ENCODE measurements at places on chromosomes 13 and 19.

- no peak for DNase-seq
These were observed 25.1 kb downstream of the BICRA start for GRCh38 chr19:47633996-47634395.

- no peak for DNase-seq
These were observed 9.3 kb upstream of the TRPC4 start for GRCh38 chr13:37878921-37879320.

DNA sequence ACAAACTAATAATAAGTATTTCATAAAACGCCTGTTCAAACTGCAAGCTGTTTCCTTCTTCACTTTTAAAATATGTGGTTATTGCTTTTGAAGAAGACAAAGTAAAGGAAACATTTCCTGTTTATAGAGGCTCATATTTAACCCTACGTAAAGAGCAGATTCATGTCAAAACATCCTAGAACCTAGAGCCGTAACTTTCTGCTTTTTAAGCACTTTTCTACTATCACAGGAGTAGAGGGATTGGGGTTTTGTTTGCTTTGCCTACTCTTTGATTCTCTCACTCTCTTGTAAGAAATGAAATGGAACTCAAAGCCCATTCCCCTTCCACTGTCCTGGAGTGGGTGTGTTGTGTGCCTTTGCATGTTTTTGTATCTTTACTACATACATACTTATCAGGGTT, 54.0 kb upstream of the GPR183 start:
- DNase-seq, result no peak

DNA sequence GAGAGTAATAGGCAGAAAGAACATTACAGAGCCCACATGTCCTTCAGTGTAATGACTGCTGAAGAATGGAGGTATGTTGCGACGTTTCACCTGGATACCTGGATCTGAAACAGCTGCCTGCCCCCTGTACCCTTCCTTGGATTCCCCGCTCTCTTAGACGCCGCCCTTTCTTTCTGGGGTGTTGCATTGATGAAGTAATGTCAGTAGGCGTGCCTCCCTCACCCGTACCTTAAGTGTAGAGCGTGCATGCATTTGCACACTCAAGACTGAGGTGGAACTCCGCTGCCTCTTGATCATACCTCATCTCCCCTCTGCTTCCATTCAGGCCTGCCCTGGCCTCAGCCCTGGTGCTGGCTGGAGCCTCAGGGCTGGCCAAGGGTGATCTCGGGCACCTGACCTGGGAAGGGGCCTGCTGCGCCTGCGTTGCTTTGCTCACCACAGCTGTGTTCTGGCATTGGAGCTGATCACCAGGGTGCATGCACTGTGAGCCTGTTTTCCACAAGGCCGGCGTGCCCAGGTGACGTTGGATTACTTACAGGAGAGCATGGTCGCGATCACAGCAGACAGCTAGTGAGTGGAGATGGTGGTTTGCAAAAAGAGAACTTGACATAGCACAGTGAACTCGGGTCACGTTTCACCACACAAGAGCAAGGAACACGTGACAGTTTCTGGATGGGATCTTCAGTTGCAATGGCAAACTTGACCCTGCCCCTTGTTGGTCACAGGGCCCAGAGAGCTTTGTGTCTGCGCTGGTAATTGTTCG, 99.0 kb downstream of the ARHGEF7 start:
- DNase-seq, result no peak

GRCh38 chr19:9627856-9628255, 6.8 kb upstream of the ZNF561 start:
- DNase-seq, result no peak

DNA sequence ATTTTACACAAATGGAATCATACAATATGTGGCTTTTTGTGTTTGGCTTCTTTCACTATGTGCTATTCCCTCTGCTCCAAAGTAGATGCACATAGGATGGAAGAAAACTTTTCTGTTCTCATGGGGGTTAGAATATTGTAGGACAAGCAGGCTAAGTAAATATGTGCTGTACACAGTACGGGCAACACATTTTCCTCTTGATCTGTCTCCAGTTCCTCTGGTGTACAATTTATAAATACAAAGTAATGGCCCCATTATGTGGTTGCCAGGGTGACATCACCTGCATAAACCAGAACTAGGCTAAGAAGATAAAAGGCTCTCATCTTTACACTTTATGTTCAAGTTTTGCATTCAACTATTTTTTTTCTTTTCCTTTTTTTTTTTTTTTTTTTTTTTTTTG, 41.0 kb upstream of the SOX21 start:
- no peak for DNase-seq

GRCh38 chr13:93767917-93768409, 541.4 kb downstream of the GPC6 start:
- DNase-seq, result no peak

DNA sequence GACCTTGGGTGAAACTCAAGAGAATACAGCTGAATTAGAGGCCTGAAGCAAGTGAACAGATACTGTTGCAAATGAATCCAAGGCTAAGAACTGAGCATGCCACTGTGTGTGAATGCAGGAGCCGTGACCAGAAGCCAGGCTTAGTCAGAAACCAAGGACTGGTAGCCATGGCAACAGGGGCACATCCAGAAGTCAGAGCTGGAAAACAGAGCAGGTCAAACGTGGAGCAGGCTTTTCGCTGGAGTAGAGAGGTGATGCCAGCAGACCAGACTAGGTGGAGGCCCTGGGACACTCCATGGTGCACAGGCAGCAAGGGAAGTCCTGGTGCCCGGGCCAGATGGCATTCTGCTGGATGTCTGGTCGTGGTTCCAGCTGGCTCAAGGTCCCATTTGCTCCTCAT, 564.1 kb downstream of the PCDH9 start:
- peak; percentile 13 for DNase-seq

DNA sequence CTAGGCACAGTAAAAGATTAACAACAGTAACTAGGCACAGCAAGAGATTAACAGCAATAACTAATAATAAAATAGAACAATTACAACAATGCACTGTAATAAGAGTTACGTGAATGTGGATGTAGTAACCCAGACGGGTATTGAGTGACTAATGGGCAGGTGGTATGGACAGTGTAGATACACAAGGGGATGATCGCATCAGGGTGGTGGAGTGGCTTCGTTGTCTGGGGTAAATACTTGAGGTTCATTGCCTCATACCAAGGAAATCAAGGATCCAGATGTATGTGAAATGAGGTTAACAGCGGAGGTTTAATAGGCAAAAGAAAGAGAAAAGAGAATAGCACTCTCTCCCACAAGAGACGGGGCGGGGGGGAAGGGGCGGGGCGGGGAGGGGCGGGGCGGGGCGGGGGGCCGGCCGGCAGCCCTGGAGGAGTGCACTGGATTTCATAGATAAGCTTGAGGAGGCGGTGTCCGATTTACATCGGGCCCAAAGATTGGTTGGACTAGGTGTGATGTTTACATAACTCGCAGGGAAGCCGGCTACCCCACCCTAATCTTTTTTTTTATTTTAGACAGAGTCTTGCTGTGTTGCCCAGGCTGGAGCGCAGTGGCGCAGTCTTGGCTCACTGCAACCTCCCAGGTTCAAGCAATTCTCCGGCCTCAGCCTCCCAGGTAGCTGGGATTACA, 106.3 kb downstream of the KCTD15 start:
- no peak for DNase-seq

- no peak for DNase-seq
These were observed 108.1 kb upstream of the UBL3 start for GRCh38 chr13:29958476-29958875.

GRCh38 chr13:113926951-113927660, 46.8 kb downstream of the C13orf46 start:
- DNase-seq, result peak; percentile 64

- no peak for DNase-seq
These were observed 10.2 kb downstream of the REEP6 start for GRCh38 chr19:1501200-1501595.

- DNase-seq, result no peak
These were observed 599.5 kb upstream of the PCDH9 start for GRCh38 chr13:67829641-67830040.

DNA sequence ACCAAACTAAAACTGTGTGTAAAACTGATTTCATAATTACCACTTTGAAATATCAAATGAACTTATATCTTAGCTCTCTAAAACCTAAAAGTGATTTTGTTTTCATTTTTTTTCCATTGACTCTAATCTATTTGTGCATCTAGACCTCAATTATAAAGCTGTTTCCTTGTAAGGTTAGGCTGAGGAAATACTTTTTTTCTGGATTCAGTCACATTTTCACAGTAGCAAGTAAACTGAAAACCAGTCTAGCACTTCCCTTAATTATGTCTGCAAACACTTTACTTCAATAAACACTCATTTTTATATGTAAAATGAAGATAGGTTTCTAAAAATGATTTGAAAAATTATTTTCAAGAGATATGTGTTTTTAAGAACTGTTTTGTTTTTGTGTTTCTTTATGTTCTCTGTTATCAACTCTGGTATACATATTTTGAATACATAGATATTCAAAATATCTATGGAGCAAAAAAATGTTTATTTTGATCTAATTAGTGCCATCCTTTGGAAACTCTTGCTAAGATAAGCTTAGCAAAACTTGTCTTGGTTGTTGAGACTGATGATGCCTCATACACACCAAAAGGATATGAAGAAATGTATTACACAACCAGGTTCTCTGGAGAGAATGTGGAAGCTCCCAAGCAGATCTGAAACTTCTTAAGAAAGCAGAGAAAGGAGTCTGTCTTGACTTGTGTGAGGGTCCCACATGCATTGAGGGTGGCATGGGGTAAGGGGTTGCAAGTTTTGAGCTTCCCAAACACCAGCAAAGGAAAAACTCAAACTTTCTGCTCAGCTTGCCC, 1887.4 kb downstream of the PCDH9 start:
- DNase-seq, result no peak

GRCh38 chr13:72383646-72384045, 343.8 kb downstream of the MZT1 start:
- no peak for DNase-seq

DNA sequence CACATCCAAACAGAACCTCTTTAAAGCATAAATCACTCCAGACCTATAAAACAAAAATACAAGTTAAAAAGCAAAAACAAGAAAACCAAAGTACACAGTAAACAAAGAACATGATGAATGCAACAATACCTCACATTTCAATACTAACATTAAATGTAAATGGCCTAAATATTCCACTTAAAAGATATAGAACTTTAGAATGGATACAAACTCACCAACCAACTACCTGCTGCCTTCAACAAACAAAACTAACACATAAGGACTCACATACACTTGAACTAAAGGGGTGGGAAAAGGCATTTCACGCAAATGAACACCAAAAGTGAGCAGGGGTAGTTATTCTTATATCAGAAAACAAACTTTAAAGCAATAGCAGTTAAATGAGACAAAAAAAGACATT, 44.9 kb upstream of the PABPC3 start:
- no peak for DNase-seq

- DNase-seq, result no peak
These were observed 650 bp upstream of the FUT5 start for GRCh38 chr19:5870986-5871394.

DNA sequence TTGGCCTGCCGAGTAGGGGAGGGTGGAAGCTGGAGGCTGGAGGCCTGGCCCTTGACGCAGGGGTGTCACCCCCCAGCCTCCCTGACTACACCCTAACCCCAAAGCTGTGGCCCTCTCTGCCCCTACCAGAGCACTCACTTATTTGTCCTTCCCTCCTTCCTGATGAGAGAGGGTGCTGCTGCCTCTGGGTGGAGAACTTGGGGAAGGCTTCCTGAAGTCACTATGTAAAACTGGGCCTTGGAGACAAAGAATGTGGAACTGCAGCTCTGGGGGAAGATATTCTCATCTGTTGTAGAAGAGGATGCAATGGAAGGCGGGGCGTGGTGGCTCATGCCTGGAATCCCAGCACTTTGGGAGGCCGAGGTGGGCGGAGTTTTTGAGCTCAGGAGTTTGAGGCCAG, 485.2 kb downstream of the ZNF536 start:
- DNase-seq, result no peak

DNA sequence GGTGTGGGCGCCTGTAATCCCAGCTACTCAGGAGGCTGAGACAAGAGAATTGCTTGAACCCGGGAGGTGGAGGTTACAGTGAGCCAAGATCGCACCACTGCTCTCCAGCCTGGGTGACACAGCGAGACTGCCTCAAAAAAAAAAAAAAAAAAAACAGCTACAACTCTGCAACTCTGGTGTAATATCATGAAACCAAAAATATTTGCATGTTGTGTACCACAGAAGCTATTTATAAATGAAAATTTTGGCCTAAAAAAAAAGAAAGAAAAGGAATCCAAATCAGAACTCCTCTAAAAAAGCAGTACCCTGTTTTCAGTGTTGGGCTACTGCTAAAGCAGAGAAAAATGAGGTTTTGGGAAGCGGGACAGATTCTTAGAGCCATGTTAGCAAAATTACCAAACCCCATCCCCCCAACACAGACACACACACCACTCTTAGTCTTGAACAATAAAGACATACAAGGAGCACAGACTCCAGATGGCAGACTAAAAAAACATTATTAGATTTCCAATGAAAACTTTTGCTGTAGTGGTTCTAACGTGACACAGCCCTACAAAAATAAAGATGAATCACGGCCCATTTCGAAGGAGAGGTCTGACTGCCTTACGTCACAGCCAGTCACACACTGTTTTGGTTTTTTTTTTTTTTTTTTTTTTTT, 51.5 kb downstream of the INSR start:
- DNase-seq, result no peak

DNA sequence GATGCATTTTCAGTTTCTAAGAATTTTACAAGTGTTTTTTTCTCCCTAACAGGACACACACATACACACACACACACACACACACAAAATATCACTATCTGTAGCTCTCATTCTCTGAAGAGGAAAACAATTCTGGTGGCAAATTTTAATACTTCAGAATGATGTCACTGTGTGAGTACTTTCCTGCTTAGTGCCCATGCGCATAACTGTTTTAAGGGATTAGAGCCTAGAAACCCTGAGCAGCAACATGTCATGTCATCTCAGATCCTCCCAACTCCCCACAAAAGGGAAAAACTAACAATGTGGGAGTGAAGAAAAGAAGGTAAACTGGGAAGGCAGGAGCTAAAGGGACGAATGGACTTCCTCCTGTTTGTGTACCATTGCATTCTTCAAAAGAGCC, 401.2 kb downstream of the SPRY2 start:
- no peak for DNase-seq

GRCh38 chr19:14187561-14187960, 18.4 kb downstream of the ADGRL1 start:
- DNase-seq, result no peak

- DNase-seq, result no peak
These were observed 786.4 kb upstream of the SLITRK1 start for GRCh38 chr13:84668637-84669036.

GRCh38 chr19:19470579-19470978, 44.8 kb downstream of the TSSK6 start:
- DNase-seq, result no peak

- peak; percentile 84 for DNase-seq
These were observed at the start of gene ZNF578 for GRCh38 chr19:52453324-52454094. Gene ZNF578, plus strand, starts transcription at chr19:52453553. Its CDS starts 48,293 bp downstream, at chr19:52501846.
